GM19239 (cell line): ENCODE measurements at places on chromosomes 1 and 21.

- DNase-seq: no peak
Measured at GRCh38 chr1:7941437-7941793, 776 bp upstream of the TNFRSF9 start.

DNA sequence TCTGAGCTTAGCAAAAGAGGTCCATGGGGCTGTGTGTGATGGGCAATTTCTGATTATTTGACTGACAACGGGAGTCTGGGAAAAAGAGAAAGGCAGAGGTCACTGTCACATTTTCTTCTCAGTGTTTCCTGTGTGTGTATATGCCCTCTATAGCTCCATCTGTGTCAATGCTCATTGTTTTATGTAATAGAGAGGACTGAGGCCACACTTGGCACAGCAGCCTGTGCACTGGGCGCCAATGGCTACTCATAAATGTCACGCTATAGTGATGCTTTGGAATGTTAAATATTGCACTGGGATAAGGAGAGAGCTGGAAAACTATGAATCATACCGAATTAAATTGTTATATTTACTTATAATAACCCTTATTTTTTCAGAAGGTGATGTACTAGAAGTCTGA is 365.4 kb downstream of the NEGR1 start:
- no peak for DNase-seq

- DNase-seq: peak; percentile 50
Measured at GRCh38 chr1:10867138-10867721, 70.8 kb upstream of the CASZ1 start.

GRCh38 chr21:37149411-37149810 is 76.4 kb downstream of the TTC3 start:
- DNase-seq: no peak

DNA sequence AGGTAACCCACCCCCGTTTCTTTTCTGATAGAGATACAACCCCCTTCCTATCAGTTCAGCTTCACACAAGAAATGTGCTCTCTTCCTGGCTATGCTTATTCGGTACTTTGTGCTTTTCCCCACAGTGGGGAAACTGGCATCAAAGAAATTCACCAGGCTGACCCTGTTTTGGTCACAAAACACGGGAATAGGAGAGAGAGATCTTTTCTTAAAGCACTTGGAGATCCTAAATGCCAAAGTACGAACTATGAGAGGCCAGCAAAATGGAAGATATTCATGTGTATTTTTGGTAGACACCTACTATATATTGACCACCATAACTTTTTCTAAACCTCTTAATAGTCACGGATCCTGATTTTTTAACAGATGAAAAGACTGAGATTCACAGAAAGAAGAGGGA is 30.0 kb downstream of the SLC30A10 start:
- DNase-seq: no peak

DNA sequence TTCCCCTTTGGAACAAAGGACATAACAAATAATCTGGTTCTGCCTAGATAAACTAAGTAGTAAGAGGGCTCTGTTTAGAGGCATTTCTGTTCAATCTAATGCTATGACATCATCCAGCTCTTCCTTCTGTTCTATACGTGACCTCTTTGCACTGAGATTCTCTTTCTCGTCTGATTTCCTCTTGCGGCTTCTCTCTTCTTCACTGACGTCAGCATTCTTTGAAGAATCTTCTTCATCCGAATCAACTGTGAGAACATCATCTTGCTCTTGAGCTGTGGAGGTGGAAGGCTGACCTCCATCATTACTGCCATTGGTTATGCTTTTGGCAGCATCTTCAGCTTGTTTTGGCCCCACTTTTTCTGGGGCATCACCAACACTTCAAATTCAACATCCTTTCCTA is 130.4 kb downstream of the HS2ST1 start:
- no peak for DNase-seq

DNA sequence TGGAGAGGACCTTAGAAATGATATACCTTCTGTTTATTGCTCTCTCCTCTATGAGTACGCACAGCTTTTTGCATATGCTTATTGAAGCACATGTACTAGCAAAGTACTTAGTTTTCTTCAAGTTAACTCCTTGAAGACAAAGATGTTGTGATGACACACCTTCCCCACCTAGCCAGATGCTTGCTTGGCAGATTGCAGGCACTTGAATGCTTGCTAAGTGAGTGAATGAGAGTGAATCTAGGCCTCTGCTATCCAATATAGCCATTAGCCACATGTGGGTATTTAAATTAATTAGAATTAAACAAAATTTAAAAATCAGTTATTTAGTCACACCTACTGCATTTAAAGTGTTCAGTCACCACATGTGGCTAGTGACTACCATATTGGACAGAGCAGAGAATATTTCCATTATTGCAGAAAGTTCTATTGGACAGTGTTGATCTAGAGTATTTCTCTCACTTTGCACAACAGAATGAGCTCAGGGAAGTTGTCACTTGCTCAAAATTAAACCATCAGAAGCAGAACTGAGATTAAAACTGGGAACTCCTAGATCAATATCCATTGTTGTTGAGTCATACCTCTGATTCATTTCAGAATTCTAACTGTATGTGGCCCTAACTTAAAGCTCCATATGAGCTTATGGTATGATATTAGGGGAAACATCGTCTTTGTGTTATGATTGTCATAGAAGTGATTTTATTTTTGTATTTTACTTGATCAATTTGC is 8.6 kb upstream of the EEIG2 start:
- no peak for DNase-seq

DNA sequence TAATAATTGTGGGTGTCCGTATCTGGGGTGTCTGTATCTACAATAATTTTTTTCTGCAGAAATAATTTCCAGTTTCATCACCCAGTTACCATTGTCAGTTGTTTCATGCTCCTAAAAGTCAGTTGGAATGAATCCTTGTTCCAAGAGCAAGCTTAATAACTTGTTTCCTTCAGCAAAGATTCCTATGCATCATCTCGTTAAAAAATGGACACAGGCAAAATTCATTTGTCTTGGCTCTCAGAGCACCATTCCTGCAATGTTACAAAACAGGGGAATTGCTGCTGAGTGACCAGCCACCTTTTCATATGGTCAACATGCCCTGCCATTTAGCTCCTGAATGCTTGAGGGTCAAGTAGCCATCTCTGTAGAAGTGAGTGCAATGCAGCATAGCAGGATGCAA is 393.4 kb downstream of the KCNT2 start:
- DNase-seq: no peak

- DNase-seq: peak; percentile 59
Measured at GRCh38 chr21:34974162-34974981, 74.7 kb downstream of the RUNX1 start.

- DNase-seq: peak; percentile 65
Measured at GRCh38 chr1:211606914-211607753, 28.2 kb upstream of the SLC30A1 start.

DNA sequence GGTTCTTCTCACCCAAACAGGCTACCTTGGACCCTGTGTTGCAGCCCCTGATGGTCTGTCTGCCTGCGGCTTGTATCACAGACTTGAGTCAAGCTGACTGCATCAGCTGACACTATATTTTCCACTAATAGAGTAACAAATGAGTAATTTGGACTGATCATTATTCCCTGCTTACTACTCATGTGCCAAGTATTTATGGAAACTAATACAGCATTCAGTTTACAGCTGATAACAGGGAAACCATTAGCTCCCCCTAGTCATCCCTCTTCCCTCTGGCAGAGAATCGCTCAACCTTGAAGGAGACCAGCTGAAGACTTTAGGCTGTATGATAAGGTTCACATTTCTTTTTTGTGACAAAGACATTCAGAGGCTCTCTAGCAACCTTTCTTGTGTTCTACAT is 116.6 kb upstream of the SYT6 start:
- no peak for DNase-seq

GRCh38 chr1:221310180-221310579 is 430.9 kb downstream of the HLX start:
- DNase-seq: no peak
